ENCODE measurements at places on chromosomes 7 and 10. TPM values are rescaled to one million over a fixed set of nuclear protein-coding genes. Genes with fewer than 3 reads are reported as not detected.

NODAL gene
- total RNA-seq = not detected

- DNase-seq = no peak
Measured at GRCh38 chr7:141567432-141567831, 16.2 kb downstream of the AGK start.

DNA sequence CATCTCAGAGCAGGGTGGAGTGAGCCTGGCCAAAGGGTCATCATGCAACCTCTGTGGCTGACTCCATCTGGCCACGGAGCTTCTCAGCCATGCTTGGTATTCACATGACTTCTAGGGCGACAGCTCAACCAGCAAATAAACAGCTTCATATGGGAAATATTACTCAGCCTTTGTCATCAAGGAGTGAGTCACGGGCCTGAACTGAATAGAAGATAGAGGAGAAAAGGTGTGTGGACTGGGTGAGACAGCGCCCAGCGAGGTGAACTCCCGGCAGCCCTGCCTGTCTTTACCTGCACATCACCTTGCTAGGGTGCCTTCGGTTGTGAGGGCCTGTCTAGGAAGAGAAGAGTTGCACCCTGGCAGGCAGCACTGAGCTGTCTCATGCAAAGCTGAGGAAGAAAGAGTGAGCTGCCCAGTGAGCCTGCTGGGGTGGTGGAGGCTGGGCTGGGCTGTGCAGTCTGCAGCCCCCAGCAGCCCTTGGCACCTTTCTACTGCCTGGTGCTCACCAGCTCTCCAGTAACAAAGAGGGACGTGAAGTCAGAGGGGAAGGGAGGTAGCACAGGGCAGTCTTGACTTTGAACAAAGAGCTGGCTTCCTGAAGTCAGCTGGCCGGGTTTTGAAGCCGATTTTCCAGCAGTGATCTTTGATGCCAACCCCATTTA lies 114.2 kb downstream of the EGFR start:
- DNase-seq = peak; percentile 100

- DNase-seq = no peak
Measured at GRCh38 chr10:91816981-91817380, 18.8 kb downstream of the TNKS2 start.

- DNase-seq = no peak
Measured at GRCh38 chr7:5777932-5778331, 3.5 kb downstream of the RNF216 start.

All from A172 (cell line).